ENCODE measurements at places on chromosomes 3 and 15.

GRCh38 chr15:62742409-62743171 lies 300.0 kb upstream of the TPM1 start:
- DNase-seq = peak; percentile 76

DNA sequence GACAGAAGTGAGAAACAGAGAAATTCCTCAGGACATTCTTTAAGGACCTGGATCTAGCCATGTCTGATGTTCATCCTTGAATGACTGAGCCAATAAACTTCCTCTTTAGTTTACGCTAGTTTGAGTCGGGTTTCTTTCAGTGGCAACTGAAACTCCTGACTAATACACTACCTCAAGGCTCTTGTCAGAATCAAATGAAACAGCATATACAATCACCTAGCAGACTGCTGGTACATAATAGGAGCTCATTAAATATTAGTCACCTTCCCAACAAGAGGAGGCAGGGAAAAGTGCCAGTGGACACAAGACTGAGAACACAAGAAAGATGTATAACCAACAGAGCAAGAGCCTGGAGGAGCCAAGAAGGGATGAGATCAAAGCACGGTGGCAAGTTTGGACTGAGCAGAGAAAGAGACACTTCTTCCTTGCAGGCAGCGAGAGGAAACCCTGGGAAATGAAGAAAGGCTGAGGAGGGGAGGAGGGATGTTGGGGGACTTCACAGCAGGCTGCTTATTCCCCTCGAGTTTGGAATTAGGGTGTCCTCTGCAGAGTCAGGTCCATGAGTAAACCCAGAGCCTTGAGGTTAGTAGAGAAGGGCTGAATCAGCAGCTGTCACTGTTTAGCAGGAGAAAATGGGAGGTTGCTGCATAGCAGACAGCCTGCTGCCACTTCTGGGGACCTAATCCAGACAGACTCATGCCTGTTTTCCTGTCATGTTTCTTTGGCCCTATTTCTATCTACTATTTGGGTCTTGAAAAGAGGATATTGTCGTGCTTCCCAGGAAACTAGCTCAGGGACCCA lies 73.3 kb downstream of the MRPL46 start:
- no peak for DNase-seq

DNA sequence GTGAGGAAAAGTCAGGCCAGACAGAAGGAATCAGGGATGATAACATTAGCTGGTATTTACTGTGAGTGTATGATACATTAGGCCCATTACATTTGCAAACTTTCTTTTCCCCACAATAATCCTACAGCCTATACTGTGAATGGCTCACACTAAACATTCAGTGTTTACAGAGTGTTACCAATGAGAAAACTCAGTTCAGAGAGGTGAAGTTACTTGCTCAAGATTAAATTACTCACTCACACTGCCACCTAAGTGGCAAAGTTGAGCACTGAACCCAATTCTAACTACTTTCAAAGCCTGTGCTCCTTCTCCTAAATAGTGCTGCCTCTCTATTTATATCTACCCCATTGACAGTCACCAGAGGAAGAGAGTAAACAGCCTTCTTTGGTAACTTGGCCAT lies 8.5 kb downstream of the XPC start:
- no peak for DNase-seq

- no peak for DNase-seq
These were observed 34.9 kb upstream of the CILP start for GRCh38 chr15:65246026-65246714.

GRCh38 chr15:100686021-100686724 lies 83.8 kb downstream of the ASB7 start:
- DNase-seq = no peak

- DNase-seq = no peak
These were observed 36.5 kb downstream of the DAPK2 start for GRCh38 chr15:64009798-64010261.

DNA sequence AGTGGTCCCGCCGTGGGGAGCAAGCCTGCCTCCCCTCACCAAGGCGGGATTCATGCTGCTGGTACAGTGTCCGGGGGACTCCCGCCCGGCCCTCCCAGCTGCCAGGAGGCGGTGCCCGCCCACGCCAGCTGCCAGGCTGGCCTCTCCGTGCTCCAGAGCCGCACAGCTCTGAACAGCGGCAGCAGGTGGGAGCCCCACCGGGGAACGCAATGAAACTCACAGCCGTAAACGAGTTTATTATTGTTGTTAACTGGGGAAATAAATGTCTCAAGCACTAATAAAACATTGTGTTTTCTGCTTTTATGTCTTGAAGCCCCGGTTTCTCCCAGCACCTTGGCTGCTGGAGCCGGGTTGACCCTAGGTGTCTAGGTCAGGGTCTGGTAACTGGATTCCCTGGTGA lies 317.7 kb upstream of the TLE3 start:
- peak; percentile 80 for DNase-seq

DNA sequence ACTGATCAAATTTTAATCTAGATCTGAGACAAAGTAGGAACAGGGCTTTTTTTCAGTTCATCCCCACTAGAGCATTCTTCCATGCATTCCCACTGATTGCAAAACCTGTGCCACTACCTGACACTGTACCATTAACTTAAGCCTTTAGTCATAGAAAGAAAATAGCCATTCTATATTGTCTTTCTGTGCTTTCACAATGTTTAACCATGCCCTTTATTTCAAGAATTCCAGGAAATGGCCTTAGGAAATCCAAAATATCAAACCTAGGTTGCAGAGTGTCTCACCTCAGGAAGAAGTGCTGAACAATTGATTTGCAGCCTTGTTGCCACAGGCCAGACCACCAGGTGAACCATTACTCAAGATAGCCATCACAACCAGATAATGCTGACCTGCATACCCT lies 56.2 kb upstream of the TGFBR2 start:
- no peak for DNase-seq

DNA sequence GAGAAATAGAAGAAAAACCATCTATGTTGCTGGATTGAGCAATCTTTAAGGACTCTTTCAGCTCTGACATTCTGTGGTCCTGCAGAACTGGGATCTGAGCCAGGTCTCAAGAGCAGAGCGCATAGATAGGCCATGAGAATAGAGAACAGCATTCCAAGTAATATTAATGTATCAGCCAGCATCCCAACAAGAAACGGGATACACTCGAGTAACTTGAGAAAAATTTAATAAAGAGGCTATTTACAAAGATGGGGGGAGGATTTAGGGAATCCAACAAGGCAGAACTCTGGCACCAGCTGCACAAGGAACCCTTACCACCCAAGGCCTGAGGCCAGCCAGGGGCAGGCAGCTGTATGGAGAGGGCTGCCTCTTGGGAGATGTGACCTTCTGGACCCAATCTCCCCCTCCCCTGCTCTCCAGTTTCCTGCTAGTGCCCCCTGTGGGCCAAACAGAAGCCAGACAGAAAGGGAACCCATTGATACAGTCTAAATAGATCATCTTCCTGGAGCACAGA lies 8.2 kb downstream of the TMOD2 start:
- no peak for DNase-seq
